CD4-positive, alpha-beta T cell (primary cell): ENCODE measurements at places on chromosomes 4 and X. TPM values are rescaled to one million over a fixed set of nuclear protein-coding genes. Genes with fewer than 3 reads are reported as not detected.
A peak's percentile ranks its signal among the peaks of the same experiment; 100 is the strongest.

Gene KCTD8
- total RNA-seq, result not detected

Gene GRIPAP1
- 101 TPM for total RNA-seq

- H3K36me3 ChIP-seq, result no peaks in the 10 kb centered on the region
- H3K27me3 ChIP-seq, result no peaks in the 10 kb centered on the region
- H3K4me3 ChIP-seq, result no peak overlapping the region
- no peaks in the 10 kb centered on the region for H3K4me1 ChIP-seq
- DNase-seq, result no peak
- no peak overlapping the region for H3K27ac ChIP-seq
Measured at GRCh38 chr4:150782311-150782710, 200.4 kb downstream of the MAB21L2 start.

DNA sequence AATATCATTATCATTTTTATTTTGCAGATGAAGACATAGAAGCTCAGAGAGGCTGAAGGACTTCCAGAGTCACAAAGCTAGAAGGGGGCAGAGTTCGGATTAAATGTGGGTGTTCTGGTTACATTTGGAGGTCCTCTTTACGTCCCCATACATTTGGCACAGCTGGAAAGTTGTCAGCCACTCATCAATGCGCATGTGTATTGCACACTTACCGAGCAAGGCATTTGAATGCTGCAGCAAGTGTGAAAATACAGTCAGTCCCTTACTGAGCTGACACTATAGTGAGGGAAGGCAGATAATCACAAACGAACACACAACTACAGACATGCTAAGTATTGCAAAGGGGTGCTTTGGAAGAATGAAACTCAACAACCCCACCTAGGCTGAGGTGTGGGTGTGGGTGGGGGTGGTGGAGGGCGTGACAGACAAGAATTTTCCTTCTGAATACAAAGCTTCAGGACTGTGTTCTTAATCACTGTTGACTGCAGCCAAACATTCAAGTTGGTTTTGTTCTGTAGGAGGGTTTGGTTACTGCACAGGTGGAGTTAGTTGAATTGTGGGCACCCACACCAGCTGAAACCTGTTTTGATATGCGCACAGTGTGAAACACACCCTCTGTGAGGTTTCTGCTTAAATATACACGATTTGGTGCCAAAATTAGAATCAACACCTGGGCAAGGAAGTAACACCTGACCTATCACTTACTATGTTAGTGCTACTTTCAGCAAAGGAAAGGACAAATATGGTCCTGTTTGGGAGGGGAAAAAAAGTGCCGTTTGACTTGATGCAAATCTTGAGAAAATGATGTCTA is 72.4 kb downstream of the COQ2 start:
- no peak overlapping the region for H3K4me3 ChIP-seq
- peak; percentile 43 for DNase-seq
- no peaks in the 10 kb centered on the region for H3K27me3 ChIP-seq
- no peaks in the 10 kb centered on the region for H3K36me3 ChIP-seq

GRCh38 chr4:104811727-104812126 is 317.0 kb upstream of the CXXC4 start:
- H3K36me3 ChIP-seq, result no peaks in the 10 kb centered on the region
- no peak for DNase-seq
- no peak overlapping the region for H3K27ac ChIP-seq
- H3K27me3 ChIP-seq, result no peaks in the 10 kb centered on the region

- DNase-seq, result no peak
- H3K27ac ChIP-seq, result no peak overlapping the region
- H3K27me3 ChIP-seq, result no peaks in the 10 kb centered on the region
- no peaks in the 10 kb centered on the region for H3K4me1 ChIP-seq
- no peaks in the 10 kb centered on the region for H3K36me3 ChIP-seq
Measured at GRCh38 chrX:147680251-147680650, 231.5 kb upstream of the FMR1 start.

- H3K4me1 ChIP-seq, result peaks cover 15% of the 10 kb centered on the region
- no peak for DNase-seq
- no peaks in the 10 kb centered on the region for H3K36me3 ChIP-seq
- H3K4me3 ChIP-seq, result peak overlapping the region; percentile 45
- no peak overlapping the region for H3K27ac ChIP-seq
Measured at GRCh38 chrX:153411988-153412574, 809 bp downstream of the ZFP92 start.

Gene MAML3
- total RNA-seq, result 2.9 TPM

GRCh38 chr4:180190382-180190781 is 2052.8 kb upstream of the TENM3 start:
- H3K27me3 ChIP-seq, result no peaks in the 10 kb centered on the region
- H3K4me1 ChIP-seq, result no peaks in the 10 kb centered on the region
- DNase-seq, result no peak
- H3K36me3 ChIP-seq, result no peaks in the 10 kb centered on the region
- no peak overlapping the region for H3K27ac ChIP-seq

DNA sequence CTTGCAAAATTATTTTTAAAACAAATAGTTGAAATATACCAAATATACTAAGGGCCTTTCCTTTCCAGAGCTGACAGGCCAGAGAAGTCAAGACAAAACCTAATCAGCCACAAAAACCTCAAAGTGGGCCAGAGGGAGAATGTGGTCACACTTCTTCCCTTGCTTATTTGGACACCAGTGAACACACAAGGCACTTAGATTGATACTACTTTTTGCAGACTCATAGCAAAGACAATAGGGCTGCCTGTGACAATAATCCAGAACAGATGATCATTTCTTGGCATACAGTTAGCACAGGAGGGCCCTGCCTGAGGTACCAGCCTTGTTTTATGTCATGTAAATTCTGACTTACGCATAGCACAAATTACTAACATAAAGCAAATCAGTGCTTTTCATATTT is 215.7 kb upstream of the NEIL3 start:
- H3K27ac ChIP-seq, result no peak overlapping the region
- H3K4me3 ChIP-seq, result no peak overlapping the region
- no peaks in the 10 kb centered on the region for H3K4me1 ChIP-seq
- no peaks in the 10 kb centered on the region for H3K27me3 ChIP-seq
- DNase-seq, result no peak

DNA sequence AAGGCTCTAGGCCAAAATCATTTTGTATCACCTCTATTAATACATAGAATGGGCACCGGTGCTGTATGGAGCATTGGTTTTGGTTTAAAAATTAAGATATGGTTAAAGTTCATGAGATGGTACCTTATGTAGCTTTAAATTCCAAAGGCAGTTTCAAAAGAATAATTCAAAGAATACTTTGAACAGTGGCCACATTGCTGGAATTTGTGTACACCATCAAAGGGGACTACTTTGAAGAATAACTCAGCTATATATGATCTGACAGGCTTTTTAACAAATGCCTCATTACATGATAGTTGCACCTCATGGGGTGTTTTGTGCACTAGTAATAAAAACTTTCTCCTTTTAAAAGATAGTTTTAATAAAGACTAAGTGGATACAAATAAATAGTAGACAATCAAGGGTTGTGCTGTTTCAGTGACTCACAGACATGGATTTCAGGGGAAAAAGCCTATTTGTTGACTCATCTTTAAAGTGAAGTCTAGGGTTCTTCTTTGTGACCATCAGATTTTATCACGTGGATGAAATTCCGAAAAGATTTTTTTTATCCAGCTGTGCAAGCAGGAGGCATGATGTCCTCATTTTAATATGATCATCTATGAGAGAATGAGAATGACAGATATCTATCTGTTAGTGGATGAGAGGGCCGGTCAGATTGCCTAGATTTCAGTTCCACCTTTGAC is 12.8 kb downstream of the MTM1 start:
- no peak for DNase-seq
- H3K36me3 ChIP-seq, result peaks cover 2% of the 10 kb centered on the region
- H3K27ac ChIP-seq, result no peak overlapping the region
- H3K27me3 ChIP-seq, result no peaks in the 10 kb centered on the region

DNA sequence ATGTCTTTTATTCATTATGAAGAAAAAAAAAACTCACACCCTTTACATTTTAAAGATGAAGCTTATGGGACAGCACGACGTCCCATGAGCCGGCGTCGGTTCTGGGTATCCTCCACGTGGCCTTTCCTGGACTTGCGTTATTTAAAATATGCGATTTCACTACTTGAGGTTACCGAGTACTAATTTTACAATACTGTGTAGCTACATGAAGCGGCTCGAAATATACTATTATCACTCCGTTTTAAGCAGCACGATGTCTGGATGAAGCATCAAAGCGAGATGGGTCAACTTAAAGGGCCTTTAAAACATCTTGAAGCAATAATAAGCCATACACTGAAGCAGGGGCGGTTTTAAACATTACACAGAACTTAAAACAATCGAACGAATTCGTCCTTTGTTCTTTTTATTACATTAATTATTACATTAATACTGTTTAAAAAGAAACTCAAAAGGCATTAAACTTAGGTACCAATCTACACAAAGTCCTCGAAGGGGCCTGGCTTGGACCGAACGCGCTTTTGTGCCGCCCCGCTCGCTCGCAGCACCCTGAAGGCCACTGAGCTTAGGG is 1.4 kb upstream of the KLF3 start:
- peak overlapping the region; percentile 81 for H3K27ac ChIP-seq
- peak overlapping the region; percentile 68 for H3K4me3 ChIP-seq
- DNase-seq, result no peak
- H3K36me3 ChIP-seq, result no peaks in the 10 kb centered on the region

Gene VCX3B
- total RNA-seq, result not detected

DNA sequence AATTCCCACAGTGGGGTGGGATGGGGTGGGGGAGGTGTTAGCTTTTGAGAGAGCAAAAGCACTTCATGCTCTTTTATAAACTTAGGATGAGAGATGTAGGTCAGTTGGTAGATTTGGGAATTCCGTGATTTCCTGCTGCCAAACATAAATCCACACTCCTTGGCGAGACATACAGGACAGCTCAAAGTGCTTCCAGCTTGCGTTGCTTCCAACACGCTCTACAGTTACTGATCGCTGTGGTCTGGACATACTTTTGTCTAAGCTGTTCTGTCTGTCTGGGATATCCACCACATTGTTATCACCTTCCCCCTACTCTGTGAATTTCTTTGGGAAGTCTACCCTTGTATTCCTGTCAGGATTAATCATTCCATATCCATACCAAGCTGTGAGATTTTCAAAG is 117.5 kb downstream of the RAPGEF2 start:
- H3K4me1 ChIP-seq, result no peaks in the 10 kb centered on the region
- no peak overlapping the region for H3K4me3 ChIP-seq
- no peak for DNase-seq
- H3K27ac ChIP-seq, result no peak overlapping the region
- H3K27me3 ChIP-seq, result no peaks in the 10 kb centered on the region

DNA sequence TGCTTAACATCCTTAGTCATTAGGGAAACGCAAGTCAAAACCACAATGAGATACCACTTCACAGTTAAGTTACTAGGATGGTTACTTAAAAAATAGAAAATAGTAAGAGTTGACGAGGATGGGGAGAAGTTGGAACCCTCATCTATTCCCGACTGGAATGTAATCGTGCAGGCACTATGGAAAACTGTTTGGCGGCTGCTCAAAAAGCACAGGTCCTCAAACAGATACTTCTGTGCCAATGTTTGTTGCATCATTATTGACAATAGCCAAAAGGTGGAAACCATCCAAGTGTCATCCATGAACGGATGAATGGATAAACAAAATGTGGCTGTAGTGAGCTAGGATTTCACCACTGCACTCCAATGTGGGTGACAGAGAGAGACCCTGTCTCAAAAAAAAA is 11.7 kb downstream of the CTAG1B start:
- no peaks in the 10 kb centered on the region for H3K27me3 ChIP-seq
- no peaks in the 10 kb centered on the region for H3K36me3 ChIP-seq
- H3K4me1 ChIP-seq, result no peaks in the 10 kb centered on the region
- no peak overlapping the region for H3K4me3 ChIP-seq
- H3K27ac ChIP-seq, result no peak overlapping the region

Gene SLC9B2
- total RNA-seq, result 21.7 TPM

Gene ARMCX5
- 15.9 TPM for total RNA-seq

Gene AMTN
- not detected for total RNA-seq

- no peak overlapping the region for H3K27ac ChIP-seq
- H3K4me1 ChIP-seq, result peaks cover 10% of the 10 kb centered on the region
- no peaks in the 10 kb centered on the region for H3K36me3 ChIP-seq
- no peaks in the 10 kb centered on the region for H3K27me3 ChIP-seq
Measured at GRCh38 chr4:146247356-146247755, 33.0 kb downstream of the REELD1 start.

DNA sequence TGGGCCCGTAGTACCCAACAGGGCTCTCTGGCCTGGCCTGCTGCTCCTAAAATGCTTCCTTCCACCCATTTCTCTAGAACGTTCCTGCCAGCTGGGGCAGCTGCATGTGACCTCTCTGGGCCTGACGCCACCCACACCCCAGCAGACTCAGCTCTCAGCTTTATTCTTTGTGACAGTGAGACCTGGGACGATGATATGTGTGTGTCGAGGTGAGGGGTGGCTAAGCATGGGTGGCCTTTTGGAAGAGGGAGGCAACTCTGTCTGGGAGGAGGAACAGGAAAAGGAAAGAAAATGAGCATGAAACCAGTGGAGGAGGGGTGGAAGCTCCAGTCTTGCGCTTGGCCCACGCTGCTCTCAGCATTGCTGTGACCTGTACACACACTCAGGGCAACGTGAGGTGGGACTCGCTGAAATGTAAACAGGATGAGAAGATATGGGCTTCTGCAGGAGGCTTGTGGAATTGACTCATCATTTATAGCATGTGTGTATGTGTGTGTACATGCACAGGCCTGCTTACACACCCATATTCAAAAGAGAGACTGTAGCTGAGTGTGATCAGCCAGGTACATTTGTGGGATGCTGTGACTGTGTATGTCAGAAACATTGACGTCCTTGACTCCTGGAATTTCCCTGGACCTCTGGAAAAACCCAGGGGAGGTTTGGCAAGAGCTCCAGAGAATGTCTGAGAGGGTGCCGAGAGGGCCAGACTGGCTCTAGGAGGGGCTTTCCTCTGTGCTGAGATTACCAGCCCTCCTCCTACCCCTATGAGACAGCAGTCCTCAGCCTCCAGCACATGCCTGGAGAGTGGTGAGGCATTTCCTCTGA is 137.9 kb downstream of the PJA1 start:
- no peak overlapping the region for H3K27ac ChIP-seq
- no peaks in the 10 kb centered on the region for H3K4me1 ChIP-seq
- no peaks in the 10 kb centered on the region for H3K36me3 ChIP-seq
- H3K27me3 ChIP-seq, result no peaks in the 10 kb centered on the region
- no peak for DNase-seq

Gene XK
- total RNA-seq, result 0.05 TPM

Gene HERC5
- total RNA-seq, result 23.6 TPM

DNA sequence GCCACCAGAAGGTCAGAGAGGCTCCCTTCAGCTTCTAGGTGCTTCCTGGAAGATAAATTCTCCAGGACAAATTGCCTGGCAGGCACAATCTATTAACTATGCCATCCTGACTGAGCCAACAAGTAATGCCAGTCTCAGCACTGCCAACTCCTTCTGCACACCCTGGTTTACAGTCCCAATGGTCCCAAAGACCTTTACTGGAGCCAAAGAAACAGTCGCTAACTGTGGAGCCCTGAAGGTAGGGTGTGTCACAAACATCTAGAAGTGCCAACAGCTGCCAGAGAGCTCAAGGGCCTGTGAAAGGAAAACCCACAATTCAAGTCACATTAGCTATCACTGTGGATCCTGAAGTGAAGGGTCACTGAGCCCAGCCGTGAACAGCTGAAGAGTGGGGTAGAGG is 34.9 kb upstream of the CITED1 start:
- no peak for DNase-seq
- H3K4me1 ChIP-seq, result no peaks in the 10 kb centered on the region
- H3K4me3 ChIP-seq, result no peak overlapping the region
- H3K36me3 ChIP-seq, result peaks cover 2% of the 10 kb centered on the region
- no peak overlapping the region for H3K27ac ChIP-seq

GRCh38 chrX:113973706-113974105 is 610.2 kb upstream of the HTR2C start:
- no peak overlapping the region for H3K27ac ChIP-seq
- H3K36me3 ChIP-seq, result no peaks in the 10 kb centered on the region
- no peaks in the 10 kb centered on the region for H3K27me3 ChIP-seq
- no peaks in the 10 kb centered on the region for H3K4me1 ChIP-seq

- no peaks in the 10 kb centered on the region for H3K36me3 ChIP-seq
- no peaks in the 10 kb centered on the region for H3K27me3 ChIP-seq
- H3K27ac ChIP-seq, result no peak overlapping the region
- no peaks in the 10 kb centered on the region for H3K4me1 ChIP-seq
- no peak for DNase-seq
Measured at GRCh38 chr4:182593402-182593801, 323.8 kb downstream of the DCTD start.
